Nephron progenitor cell (in vitro differentiated cells): ENCODE measurements at places on chromosomes 16 and 17.

DNA sequence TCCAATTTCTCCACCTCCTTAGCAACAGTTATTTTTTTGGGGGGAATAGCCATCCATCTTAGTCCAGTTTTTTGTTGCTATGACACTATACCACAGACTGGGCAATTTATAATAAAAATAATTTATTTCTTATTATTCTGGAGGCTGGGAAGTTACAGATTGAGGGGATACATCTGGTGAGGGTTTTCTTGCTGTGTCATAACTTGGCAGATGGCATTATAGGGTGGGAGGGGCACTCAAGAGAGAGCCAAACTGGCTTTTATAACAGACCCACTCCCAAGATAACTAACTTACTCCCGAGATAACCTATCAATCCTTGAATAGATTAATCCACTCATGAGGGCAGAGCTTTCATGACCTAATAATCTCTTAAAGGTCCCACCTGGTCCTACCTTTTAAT lies 84.2 kb downstream of the ABCA8 start:
- H3K4me1 ChIP-seq: peaks cover 5% of the 10 kb centered on the region
- H3K27me3 ChIP-seq: peaks cover 8% of the 10 kb centered on the region
- DNase-seq: no peak
- H3K4me3 ChIP-seq: no peak overlapping the region
- no peak overlapping the region for H3K27ac ChIP-seq

DNA sequence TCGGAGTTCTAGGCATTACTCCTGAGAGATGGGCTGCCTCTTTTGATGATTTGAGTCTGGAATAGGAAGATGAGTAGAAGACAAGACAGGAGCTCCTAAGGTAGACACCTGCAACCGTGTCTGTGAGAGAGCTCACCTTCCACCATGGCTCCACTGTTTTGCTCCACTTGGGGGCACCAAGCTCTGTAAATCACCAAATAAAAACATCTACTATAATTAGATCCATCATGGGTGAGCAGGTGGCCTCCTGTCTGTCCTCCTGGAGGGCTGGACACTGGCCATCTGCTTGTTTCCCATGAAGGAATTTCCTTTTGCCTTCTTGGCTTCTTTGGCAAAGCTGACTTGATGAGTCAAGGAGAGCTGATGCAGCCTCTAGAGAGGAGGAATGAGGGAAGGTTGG lies 179.0 kb downstream of the HAPSTR1 start:
- H3K4me3 ChIP-seq: no peak overlapping the region
- peaks cover 22% of the 10 kb centered on the region for H3K27me3 ChIP-seq
- no peaks in the 10 kb centered on the region for H3K4me1 ChIP-seq
- no peak for DNase-seq
- no peak overlapping the region for H3K27ac ChIP-seq

GRCh38 chr17:81433656-81434055 lies 38.4 kb downstream of the BAHCC1 start:
- no peaks in the 10 kb centered on the region for H3K36me3 ChIP-seq
- no peak overlapping the region for H3K4me3 ChIP-seq
- H3K27ac ChIP-seq: no peak overlapping the region

GRCh38 chr16:12535535-12536411 lies 267.9 kb downstream of the CPPED1 start:
- peaks cover 17% of the 10 kb centered on the region for H3K27me3 ChIP-seq
- H3K36me3 ChIP-seq: no peaks in the 10 kb centered on the region
- H3K27ac ChIP-seq: no peak overlapping the region
- DNase-seq: peak; percentile 64
- peaks cover 11% of the 10 kb centered on the region for H3K4me1 ChIP-seq
- no peak overlapping the region for H3K4me3 ChIP-seq

GRCh38 chr17:56157845-56158244 lies 4.6 kb downstream of the ANKFN1 start:
- no peaks in the 10 kb centered on the region for H3K27me3 ChIP-seq
- H3K4me1 ChIP-seq: peaks cover 19% of the 10 kb centered on the region
- no peak for DNase-seq
- H3K36me3 ChIP-seq: no peaks in the 10 kb centered on the region
- H3K27ac ChIP-seq: no peak overlapping the region
- H3K4me3 ChIP-seq: no peak overlapping the region

DNA sequence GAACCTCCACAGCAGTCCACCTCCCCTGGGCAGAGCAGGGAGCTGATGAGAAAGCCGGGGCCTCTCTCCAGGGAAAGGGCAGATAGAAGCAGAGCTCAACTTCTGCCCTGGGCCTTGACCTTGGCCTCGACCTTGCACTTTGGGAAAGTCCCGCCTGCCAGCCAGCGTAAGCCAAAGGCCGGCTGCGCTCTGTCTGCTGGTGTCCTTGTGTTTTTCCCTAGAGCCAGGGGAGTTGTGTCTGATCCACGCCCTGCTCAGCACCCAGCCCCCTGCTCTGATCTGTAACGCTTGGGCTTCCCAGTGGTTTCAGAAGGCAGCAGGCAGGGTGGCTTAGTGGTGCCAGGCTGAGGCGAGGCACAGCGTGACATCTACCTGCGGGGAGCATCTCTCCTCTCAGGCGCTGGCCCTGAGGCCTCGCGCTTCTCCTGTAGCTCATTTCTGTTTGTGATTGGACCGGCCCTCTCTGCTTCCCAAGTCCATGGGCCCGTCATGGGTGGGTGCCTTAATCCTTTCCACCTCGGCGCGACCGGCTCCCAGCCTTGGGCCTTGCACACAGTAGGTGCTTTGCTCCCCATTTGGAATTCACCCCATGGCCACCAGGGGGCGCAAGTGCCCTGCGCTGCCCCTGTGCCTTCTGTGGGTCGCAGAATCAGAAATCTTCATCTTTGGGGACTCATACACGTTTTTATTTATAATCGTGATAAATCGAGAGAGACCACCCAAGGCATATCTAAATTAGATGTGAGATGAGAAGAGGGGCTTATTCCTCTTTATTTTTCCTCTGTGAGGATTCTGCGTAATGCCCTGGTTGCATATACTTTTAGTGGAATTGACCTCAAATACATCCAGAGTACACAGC lies 24.2 kb downstream of the SGSH start:
- H3K27ac ChIP-seq: no peak overlapping the region
- H3K36me3 ChIP-seq: no peaks in the 10 kb centered on the region
- H3K27me3 ChIP-seq: peaks cover under 1% of the 10 kb centered on the region
- peak; percentile 50 for DNase-seq
- H3K4me1 ChIP-seq: peaks cover 48% of the 10 kb centered on the region

DNA sequence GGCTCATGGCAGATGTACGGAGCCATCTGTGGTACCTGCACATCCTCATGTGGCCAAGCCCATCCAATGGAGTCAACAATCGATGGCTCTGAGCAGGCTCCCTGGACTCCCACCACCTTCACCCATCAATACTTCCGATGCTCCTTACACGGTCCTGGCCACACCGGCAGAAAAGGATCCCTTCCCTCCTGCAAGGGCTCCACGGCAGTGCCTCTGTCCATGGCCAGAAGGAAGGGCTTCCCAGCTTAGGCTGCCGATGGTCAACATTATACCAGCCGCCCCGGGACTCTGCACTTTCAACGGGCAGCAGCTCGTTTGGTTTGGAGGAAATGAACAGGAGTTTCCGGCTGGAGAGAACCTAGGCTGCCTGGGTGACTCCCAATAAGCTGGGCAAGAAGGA lies 13.2 kb downstream of the SLX4 start:
- DNase-seq: no peak
- peaks cover 78% of the 10 kb centered on the region for H3K36me3 ChIP-seq
- H3K4me1 ChIP-seq: no peaks in the 10 kb centered on the region
- H3K27ac ChIP-seq: no peak overlapping the region
- no peaks in the 10 kb centered on the region for H3K27me3 ChIP-seq
- no peak overlapping the region for H3K4me3 ChIP-seq

- peaks cover 19% of the 10 kb centered on the region for H3K36me3 ChIP-seq
- peak overlapping the region; percentile 32 for H3K27ac ChIP-seq
- H3K4me3 ChIP-seq: no peak overlapping the region
- peaks cover 55% of the 10 kb centered on the region for H3K4me1 ChIP-seq
- peaks cover 3% of the 10 kb centered on the region for H3K27me3 ChIP-seq
Observed at GRCh38 chr17:80290156-80290555, 29.5 kb downstream of the RNF213 start.

- DNase-seq: no peak
- H3K27me3 ChIP-seq: peaks cover 3% of the 10 kb centered on the region
- H3K36me3 ChIP-seq: no peaks in the 10 kb centered on the region
- no peak overlapping the region for H3K4me3 ChIP-seq
- H3K4me1 ChIP-seq: peaks cover 35% of the 10 kb centered on the region
Observed at GRCh38 chr17:3918372-3919122, 2.3 kb upstream of the P2RX1 start.

- peak; percentile 10 for DNase-seq
- no peak overlapping the region for H3K27ac ChIP-seq
- H3K36me3 ChIP-seq: no peaks in the 10 kb centered on the region
- H3K4me3 ChIP-seq: peak overlapping the region; percentile 83
- peaks cover 11% of the 10 kb centered on the region for H3K4me1 ChIP-seq
Observed at GRCh38 chr16:80932708-80933095, 74.0 kb downstream of the CMC2 start.

- peaks cover 53% of the 10 kb centered on the region for H3K27me3 ChIP-seq
- no peak overlapping the region for H3K27ac ChIP-seq
- no peaks in the 10 kb centered on the region for H3K36me3 ChIP-seq
- DNase-seq: no peak
Observed at GRCh38 chr17:80529104-80529903, 15.3 kb upstream of the RPTOR start.

- no peak overlapping the region for H3K4me3 ChIP-seq
- no peaks in the 10 kb centered on the region for H3K36me3 ChIP-seq
- peaks cover 31% of the 10 kb centered on the region for H3K4me1 ChIP-seq
- DNase-seq: no peak
- H3K27me3 ChIP-seq: peaks cover 14% of the 10 kb centered on the region
Observed at GRCh38 chr16:4591706-4592470, 22.8 kb downstream of the UBALD1 start.

GRCh38 chr17:56679777-56680422 lies 86.4 kb downstream of the NOG start:
- DNase-seq: no peak
- H3K4me1 ChIP-seq: peaks cover 14% of the 10 kb centered on the region
- no peak overlapping the region for H3K4me3 ChIP-seq
- H3K27me3 ChIP-seq: peaks cover 63% of the 10 kb centered on the region

- peaks cover 47% of the 10 kb centered on the region for H3K36me3 ChIP-seq
- DNase-seq: no peak
- H3K4me3 ChIP-seq: peak overlapping the region; percentile 79
- peak overlapping the region; percentile 91 for H3K27ac ChIP-seq
- peaks cover 45% of the 10 kb centered on the region for H3K4me1 ChIP-seq
- H3K27me3 ChIP-seq: peaks cover 2% of the 10 kb centered on the region
Observed at GRCh38 chr16:30660424-30661261, 2.4 kb downstream of the FBRS start.

DNA sequence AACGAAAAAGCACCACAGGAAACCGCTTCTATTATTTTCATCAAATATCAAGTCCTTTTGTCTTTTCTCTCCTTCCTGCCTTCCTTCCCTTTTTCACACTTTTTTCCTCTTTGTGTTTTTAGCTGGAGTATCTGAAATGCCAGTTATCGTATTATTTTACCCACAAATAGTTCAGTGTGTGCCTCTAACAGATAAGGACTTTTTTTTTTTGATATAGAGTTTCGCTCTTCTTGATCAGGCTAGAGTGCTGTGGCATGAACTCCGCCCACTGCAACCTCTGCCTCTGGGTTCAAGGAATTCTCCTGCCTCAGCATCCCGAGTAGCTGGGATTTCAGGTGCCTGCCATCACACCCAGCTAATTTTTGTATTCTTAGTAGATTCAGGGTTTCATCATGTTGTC lies 10.7 kb downstream of the DNAAF1 start:
- H3K27me3 ChIP-seq: peaks cover 16% of the 10 kb centered on the region
- no peak overlapping the region for H3K4me3 ChIP-seq
- no peak for DNase-seq
- H3K36me3 ChIP-seq: no peaks in the 10 kb centered on the region

DNA sequence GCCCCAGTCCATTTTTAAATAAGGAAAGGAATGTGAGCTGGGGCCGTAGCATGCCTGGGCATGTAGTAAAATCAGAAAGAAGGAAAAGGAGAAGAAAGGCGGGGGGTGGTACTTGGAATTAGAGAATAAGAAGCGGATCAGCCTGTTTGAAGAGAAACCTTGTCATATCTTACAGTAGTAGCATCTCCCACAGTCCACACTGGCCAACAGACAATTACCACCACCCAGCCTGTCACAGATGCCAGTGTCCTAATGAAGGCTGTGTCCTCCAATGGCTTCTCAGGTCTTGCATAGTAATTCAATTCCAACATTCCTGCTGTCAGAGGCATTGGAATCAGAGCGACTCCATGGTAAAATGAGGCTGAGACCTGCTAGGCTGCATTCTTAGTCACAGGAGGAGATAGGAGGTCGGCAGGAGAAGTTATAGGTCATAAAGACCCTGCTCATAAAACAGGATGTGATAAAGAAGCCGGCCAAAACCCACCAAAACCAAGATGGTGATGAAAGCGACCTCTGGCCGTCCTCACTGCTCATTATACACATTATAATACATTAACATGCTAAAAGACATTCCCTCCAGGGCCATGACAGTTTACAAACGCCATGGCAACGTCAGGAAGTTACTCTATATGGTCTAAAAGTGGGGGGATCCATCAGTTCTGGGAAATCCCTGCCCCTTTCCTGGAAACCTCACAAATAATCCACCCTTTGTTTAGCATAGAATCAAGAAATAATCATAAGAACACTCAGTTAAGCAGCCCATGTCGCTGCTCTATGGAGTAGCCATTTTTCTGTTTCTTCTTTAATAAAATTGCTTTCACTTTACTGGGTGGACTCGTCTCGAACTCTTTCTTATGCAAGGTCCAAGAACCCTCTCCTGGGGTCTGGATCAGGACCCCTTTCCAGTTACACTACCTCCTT lies 9.6 kb upstream of the AKAP10 start:
- H3K4me1 ChIP-seq: peaks cover 19% of the 10 kb centered on the region
- no peak overlapping the region for H3K4me3 ChIP-seq
- peaks cover 34% of the 10 kb centered on the region for H3K27me3 ChIP-seq
- DNase-seq: no peak

GRCh38 chr17:63140255-63140654 lies 174.2 kb downstream of the TANC2 start:
- H3K27ac ChIP-seq: no peak overlapping the region
- H3K4me1 ChIP-seq: peaks cover 23% of the 10 kb centered on the region
- no peaks in the 10 kb centered on the region for H3K27me3 ChIP-seq
- H3K36me3 ChIP-seq: no peaks in the 10 kb centered on the region
- no peak for DNase-seq

DNA sequence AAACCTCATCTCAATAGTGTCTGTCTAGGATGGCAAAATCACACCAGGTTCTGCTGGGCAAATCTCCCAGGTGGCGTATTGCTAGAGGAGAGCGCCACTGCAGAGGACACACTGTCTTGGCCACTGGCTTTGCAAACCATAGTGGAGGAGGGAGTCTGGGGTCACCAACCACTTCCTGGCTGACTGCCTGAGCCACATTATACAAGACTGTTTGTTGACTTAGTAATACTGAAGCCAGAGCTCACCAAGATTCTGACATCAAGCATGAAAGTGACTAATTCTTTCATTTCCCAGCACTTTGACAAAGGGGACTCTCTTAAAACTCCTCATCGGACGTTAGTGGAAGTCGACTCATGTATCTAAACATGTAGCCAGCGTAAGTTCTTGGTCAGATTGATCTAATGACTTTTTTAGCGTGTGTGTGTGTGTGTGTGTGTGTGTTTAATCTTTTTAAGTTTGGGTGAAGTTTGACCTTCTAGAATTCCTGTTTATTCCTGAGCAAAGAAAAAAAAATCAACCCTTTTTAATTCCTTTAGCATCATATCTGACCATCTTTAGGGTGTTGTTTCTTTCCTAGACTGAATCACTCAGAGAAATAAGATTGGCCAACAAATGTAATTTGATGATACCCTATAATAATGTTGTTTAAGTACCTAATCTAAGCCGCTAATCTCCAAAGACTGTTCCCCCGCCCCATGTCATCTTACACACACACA lies 13.7 kb downstream of the PITPNC1 start:
- no peaks in the 10 kb centered on the region for H3K27me3 ChIP-seq
- DNase-seq: peak; percentile 25
